ENCODE measurements at places on chromosomes 2 and 18. TPM values are rescaled to one million over a fixed set of nuclear protein-coding genes. Genes with fewer than 3 reads are reported as not detected.

TOGARAM2 gene
- 0.78 TPM for total RNA-seq

DNA sequence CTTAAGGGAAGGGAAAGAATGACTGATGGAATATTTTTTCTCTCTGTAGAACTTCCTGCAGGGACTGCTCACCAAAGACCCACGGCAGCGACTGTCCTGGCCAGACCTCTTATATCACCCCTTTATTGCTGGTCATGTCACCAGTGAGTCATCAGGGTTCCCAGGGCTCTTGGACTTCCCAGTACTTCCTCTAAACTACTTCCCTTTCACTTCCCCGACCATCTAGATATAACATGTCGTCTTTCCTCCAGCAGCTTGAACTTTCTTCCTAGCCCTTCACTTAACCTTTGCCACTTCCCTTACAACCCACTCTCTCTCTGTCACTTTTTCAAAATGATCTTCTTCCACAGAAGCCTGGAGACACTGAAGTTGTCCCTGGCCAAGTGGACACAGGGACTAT lies 7.2 kb downstream of the STK36 start:
- DNase-seq: peak; percentile 59

STAT4 gene
- 3.8 TPM for total RNA-seq

- DNase-seq: no peak
Observed at GRCh38 chr2:160583146-160583535, 89.5 kb upstream of the RBMS1 start.

GRCh38 chr2:25104736-25105135 lies 62.9 kb downstream of the EFR3B start:
- no peak for DNase-seq

LINC00305 gene
- total RNA-seq: not detected

- peak; percentile 95 for DNase-seq
Observed at GRCh38 chr18:48781163-48781987, 169.4 kb downstream of the SMAD7 start.

REG3G gene
- total RNA-seq: 0.71 TPM

- DNase-seq: no peak
Observed at GRCh38 chr2:56338232-56338631, 154.4 kb downstream of the CCDC85A start.

RTP5 gene
- total RNA-seq: not detected

TMEM178A gene
- total RNA-seq: 2.0 TPM

DNA sequence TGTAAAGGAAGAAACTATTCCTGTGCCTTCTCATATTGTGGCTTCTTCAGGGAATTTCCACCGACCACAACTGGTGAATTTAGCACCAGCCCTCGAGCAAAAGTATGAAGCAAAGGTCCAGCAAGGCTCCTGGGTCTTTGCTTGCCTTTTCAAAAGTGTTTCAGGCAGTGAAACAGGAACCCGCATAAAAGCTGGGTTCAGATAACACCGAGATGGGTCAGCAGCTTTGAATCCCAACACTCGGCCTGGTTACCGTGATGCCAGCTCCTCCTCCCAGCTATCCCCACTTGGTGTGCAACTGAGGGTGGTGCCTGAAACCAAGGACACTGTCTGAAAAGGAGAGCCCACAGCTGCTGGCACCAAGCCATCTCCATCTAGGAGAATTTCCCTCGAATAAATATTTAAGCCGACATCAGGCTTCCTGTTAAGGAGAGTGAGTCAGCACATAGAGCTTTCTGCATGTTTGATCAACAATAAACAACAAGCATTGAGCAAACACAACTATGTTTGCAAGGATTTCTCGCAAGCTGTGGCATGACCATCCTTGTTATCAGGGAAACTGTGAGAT lies 69.5 kb downstream of the ANTXR1 start:
- DNase-seq: no peak

BOLL gene
- not detected for total RNA-seq

PLGLB2 gene
- 2.5 TPM for total RNA-seq

DNA sequence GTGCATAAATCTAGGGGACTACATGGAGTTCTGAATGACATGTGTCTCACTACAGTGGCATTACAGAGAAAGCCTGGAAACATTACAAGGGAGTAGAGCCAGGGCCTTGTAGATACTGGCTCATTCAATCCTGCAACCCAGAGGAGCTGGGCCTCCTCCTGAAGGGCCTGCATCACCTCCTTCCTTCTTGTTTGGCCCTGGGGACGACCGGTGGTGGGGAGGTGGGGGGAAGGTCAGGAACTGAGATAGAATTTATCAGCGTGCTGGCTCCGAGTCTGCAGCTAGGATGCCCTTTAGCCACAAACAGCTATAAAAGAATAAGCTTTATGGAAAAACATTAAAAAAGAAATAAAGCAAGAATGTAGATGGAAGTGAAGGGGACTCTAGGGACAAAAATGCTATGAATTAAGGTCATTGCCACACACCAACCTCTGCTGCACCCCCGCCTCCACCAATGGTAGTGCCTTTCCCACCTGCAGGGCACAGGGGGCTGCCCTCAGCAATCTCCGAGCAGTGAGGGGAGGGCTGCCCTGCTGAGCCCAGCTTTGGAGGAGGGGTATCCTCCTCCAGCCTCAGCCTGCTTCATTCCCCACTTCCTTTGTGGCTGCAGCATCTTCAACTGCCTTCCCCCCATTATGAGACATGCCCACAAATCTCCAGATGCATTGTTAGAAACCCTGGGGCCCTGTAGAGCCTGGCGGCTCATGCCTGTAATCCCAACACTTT lies 149.0 kb downstream of the MSH2 start:
- DNase-seq: no peak

DNA sequence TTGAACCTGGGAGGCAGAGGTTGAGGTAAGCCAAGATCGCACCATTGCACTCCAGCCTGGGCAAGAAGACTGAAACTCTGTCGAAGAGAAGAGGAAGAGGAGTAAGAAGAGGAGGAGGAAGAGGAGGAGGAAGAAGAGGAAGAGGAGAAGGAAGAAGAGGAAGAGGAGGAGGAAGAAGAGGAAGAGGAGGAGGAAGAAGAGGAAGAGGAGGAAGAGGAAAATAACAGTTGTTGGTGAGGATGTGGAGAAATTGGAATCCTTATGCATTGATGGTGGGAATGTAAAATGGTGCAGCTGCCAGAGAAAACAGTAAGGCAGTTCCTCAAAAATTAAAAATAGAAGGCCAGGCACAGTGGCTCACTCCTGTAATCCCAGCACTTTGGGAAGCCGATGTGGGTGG lies 8.5 kb upstream of the NCL start:
- DNase-seq: no peak

DNA sequence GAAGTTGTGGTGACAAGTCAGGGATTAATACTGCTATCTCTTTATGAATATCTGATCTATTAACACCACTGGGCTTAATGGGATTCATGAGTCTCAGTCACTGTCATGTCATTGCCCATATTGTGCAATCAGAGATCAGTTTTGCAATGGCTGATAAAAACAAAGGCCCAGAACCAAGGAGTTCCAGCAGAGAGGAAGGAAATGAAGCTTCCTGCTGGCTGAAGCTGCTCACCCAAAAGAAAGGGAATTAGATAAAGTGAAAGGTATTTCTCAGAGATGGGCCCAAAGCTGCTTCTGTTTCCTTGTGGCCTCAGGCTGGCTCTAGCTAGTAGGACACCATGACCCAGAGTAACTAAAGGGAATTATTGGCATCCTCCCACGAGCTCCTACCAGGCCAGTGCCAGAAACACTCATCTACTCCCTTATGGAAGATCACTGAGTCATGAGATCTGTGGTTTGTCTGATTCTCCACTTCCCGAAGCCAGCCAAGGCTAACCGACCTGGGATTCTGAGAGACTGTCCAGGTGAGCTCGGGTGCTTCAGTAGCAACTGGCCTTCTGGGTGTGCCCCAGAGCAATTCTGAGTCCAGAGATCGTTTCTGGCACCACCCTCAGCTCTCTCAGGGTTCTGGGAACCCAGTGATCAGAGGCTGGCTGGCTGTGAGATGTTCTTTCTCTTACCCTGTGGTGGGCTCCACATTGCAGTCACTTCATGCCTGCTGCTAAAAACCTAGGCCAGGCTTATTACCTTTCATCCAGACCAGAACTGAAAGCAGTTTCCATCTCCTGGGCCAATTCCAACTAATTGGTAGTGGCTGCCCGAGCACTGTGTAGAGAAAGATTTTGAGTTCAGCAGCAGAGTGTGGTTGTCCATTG lies 129.5 kb upstream of the PELI1 start:
- DNase-seq: no peak

- DNase-seq: no peak
Observed at GRCh38 chr2:60488291-60488690, 65.2 kb downstream of the BCL11A start.

Data from aorta (tissue), 5 donors.